Right ventricle myocardium inferior (tissue), 1 donor: ENCODE measurements at places on chromosomes 7 and 10.

GRCh38 chr7:77644774-77645173 lies 51.5 kb upstream of the RSBN1L start:
- DNase-seq: no peak

DNA sequence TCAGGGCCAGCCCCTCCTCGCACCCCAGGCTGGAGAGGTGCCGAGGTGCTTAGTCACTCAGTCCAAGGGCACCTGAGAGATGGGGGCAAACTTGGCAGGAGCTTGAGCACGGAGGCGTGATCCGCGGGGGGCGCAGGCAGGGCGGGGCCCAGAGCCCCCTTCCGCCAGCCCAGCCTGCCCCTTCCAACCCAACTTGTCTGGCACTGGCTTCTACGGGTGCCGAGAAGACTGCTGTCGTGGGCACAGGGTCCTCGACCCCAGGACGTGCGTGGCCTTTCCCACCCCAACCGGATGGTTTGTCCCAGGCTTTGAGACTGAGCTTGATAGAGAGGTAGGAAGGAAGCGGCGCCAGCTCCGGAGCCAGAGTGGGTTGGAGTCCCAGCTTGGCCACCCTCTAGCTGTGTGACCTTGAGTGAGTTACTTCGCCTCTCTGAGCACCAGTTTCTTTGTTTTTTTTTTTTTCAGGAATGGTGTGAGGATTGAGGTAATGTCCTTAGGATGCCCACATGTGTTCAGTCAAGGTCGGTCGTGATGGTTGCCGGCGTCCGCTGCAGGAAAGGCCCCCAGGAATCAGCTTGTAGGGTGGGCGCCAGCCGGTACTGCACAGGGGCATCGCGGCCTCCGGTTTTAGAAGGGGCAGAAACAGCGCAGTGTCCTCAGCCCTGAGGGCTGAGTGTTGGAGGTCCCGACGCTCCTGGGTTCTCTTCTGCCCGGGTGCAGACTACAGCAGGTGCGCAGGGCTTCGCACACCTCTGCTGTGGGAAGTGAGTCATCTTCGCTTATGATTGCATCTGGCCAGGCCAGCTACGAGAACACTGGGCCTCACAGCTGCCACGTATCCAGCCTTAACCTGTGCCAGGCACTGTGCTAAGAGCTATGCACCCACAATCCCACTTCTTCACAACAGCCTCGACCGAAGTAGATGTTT lies 28.6 kb upstream of the VAX1 start:
- DNase-seq: no peak

- no peak for DNase-seq
These were observed 103.1 kb downstream of the FAS start for GRCh38 chr10:89093728-89094127.

- no peak for DNase-seq
These were observed 4.1 kb downstream of the ARMC3 start for GRCh38 chr10:22931948-22932347.

- no peak for DNase-seq
These were observed 847.0 kb downstream of the TYW1 start for GRCh38 chr7:67843615-67844014.
